ENCODE measurements at places on chromosomes 2 and 18. TPM values are rescaled to one million over a fixed set of nuclear protein-coding genes. Genes with fewer than 3 reads are reported as not detected.

DNA sequence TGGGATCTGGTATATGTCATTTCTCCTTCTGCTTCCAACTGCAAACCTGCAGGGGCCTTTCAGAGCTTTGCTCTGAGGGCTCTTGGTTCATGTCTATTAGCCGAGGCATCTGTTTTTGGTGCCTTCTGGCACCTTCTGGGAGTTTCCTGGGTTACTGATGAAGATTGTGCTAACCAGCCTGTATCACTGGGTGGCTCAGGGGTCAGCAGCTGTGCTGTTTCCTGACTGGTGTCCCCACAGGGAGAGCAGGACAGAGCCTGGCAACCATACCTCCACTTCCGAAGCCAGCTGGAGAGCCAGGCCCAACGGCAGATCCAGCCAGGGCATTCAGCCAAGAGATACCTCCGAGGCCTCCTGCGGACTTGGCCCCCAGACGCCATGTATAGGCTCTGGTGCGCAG lies 17.5 kb downstream of the KIAA2012 start:
- DNase-seq = no peak
- no peaks in the 10 kb centered on the region for H3K36me3 ChIP-seq
- no peak overlapping the region for H3K27ac ChIP-seq
- no peaks in the 10 kb centered on the region for H3K27me3 ChIP-seq
- peaks cover 8% of the 10 kb centered on the region for H3K4me1 ChIP-seq

DNA sequence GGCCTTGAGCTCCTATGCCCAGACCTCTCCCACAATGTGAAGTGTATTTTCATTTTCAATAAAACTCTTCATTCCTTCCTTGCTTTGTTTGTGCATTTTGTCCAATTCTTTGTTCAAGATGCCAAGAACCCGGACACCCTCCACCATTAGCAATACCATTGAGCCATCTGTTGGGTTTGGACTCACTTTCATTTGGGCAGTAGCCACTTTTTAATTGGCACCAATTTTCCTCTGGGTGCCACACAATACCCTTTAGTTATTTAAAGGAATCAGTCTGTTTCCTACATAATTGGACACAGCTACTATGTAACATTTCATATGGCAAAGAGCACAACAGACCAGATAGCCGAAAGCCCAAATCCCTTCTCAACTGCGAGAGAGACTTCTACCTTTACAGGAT lies 22.5 kb upstream of the SLC35G4 start:
- H3K27ac ChIP-seq = no peak overlapping the region
- peaks cover 1% of the 10 kb centered on the region for H3K27me3 ChIP-seq
- DNase-seq = no peak
- H3K36me3 ChIP-seq = peaks cover under 1% of the 10 kb centered on the region
- peaks cover 4% of the 10 kb centered on the region for H3K4me1 ChIP-seq

ANKRD53 gene
- 1.8 TPM for total RNA-seq

UBE2F gene
- total RNA-seq = 61.8 TPM

- no peak for DNase-seq
- no peaks in the 10 kb centered on the region for H3K4me1 ChIP-seq
- peaks cover 42% of the 10 kb centered on the region for H3K27me3 ChIP-seq
- no peak overlapping the region for H3K4me3 ChIP-seq
Observed at GRCh38 chr2:70627211-70627898, 73.7 kb upstream of the TGFA start.

CHRND gene
- not detected for total RNA-seq

GRCh38 chr18:2009942-2010697 lies 561.2 kb downstream of the METTL4 start:
- no peak for DNase-seq
- no peak overlapping the region for H3K4me3 ChIP-seq
- no peaks in the 10 kb centered on the region for H3K36me3 ChIP-seq
- no peak overlapping the region for H3K27ac ChIP-seq
- H3K27me3 ChIP-seq = no peaks in the 10 kb centered on the region
- H3K4me1 ChIP-seq = no peaks in the 10 kb centered on the region

GRCh38 chr2:240239325-240239724 lies 98.9 kb upstream of the OTOS start:
- no peaks in the 10 kb centered on the region for H3K27me3 ChIP-seq
- no peak overlapping the region for H3K27ac ChIP-seq
- H3K36me3 ChIP-seq = no peaks in the 10 kb centered on the region
- peaks cover 36% of the 10 kb centered on the region for H3K4me1 ChIP-seq

GRCh38 chr2:112195167-112195766 lies 57.1 kb downstream of the FBLN7 start:
- no peak overlapping the region for H3K27ac ChIP-seq
- H3K27me3 ChIP-seq = peaks cover 2% of the 10 kb centered on the region
- DNase-seq = no peak
- no peaks in the 10 kb centered on the region for H3K36me3 ChIP-seq

RASGRP3 gene
- total RNA-seq = 3.0 TPM

RAB27B gene
- 0.28 TPM for total RNA-seq

GRCh38 chr2:218395456-218395825 lies 4.2 kb upstream of the CTDSP1 start:
- peak overlapping the region; percentile 83 for H3K27ac ChIP-seq
- no peaks in the 10 kb centered on the region for H3K36me3 ChIP-seq
- H3K27me3 ChIP-seq = no peaks in the 10 kb centered on the region

DNA sequence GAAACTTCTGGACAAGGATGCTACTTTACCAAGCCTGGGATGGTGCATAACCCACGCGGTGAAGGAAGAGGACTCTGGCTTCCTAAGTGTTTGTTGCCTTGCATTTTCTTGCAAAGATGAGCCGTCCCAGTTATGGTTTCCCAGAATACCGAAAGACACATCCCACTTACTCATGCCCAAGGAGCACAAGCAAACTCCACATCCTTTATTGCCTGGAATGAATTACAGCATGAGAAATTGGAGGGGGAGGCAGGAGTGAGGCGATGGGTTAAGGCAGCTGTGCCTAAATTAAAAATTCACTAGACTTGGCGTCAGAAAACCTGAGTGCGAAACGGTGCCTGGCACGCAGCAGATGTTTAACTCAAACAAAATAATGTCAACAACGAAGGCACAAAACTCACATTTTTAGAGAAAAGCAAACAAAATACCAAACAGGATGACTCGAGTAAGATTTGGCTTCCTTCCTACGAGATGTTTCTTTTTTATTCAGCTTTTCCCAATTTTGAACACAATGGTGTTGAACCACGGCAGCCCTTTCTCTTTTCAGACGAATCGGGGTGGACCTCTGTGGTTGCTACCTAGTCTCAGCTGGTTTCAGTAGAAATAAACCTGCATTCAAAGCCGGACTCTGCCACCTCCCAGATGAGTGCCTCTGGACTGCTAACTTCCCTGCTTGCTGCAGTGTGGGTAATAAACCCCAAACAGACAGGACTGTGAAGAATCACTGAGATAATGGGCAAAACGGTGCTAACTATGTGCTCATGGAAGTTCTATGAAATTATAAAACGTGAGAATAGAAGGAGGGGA lies 100.3 kb upstream of the NCK2 start:
- H3K4me1 ChIP-seq = peaks cover 18% of the 10 kb centered on the region
- peak overlapping the region; percentile 13 for H3K4me3 ChIP-seq
- DNase-seq = no peak
- no peak overlapping the region for H3K27ac ChIP-seq
- H3K36me3 ChIP-seq = no peaks in the 10 kb centered on the region
- H3K27me3 ChIP-seq = peaks cover 29% of the 10 kb centered on the region

DNA sequence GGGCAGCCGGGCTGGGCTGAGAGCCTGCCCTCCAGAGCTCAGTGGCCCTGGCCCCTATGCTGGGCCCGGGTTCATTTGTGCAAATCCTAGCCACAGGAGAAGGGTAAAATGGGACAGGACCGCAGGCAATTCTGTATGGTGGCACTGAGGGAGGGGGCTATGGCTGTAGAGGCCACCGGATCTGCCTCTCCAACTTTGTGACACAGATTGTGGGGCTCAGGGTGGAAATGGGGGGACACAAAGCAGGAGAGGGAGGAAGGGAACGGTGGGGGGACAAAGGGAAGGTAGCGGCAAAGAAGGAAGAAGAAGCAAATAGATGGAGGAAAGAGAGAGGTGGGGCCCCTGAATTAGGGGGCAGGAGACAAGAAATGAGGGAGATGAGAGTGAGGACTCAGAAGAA lies 201.1 kb downstream of the SMAD2 start:
- H3K27me3 ChIP-seq = peaks cover 60% of the 10 kb centered on the region
- no peaks in the 10 kb centered on the region for H3K36me3 ChIP-seq
- H3K27ac ChIP-seq = no peak overlapping the region
- DNase-seq = no peak
- H3K4me3 ChIP-seq = no peak overlapping the region
- H3K4me1 ChIP-seq = no peaks in the 10 kb centered on the region

GRCh38 chr18:24078391-24078790 lies 60.5 kb upstream of the CABYR start:
- DNase-seq = no peak
- no peak overlapping the region for H3K4me3 ChIP-seq
- H3K27ac ChIP-seq = no peak overlapping the region

DNA sequence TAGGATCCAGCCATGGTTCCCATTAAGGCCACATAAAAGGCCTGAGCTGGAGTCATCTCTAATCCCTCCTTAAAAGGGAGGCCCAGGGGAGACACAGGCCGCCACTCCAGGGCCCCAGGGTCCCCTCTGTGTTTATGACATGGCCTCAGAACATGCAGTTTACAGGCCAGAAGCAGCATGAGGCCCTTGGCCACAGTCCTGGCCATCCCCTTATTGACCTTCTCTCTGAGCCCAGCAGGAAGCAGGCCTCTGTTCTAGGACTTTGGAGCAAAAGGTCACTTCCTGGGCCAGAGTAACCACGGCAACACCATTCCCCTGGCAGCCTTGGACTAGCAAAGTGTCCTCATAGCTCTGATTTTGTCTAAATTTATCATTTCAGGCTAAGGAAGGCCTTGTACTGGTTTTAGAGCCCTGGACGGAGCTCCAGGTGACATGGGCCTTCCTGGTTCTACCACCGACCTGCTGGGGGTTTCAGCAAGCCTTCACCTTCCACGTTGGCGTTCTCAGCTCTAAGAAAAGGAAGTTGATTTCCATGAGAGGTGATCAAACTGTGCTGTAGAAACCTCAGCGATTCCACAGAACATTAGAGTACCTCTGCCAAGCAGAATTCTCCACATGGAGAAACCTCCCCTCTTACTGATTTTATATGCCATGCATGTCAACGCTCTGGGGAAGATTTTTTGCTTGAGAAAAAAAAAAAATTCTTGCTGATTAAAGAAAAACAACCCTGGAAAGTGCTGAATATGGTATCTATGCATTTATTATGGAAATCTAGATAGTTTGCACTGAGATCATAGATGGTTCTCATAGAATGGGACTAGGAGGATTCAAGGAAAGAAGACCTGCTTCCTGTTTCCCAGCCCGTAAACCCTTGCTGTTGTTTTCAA lies 53.7 kb downstream of the HS1BP3 start:
- H3K4me1 ChIP-seq = peaks cover 59% of the 10 kb centered on the region
- no peaks in the 10 kb centered on the region for H3K27me3 ChIP-seq

RTP5 gene
- total RNA-seq = not detected

DNA sequence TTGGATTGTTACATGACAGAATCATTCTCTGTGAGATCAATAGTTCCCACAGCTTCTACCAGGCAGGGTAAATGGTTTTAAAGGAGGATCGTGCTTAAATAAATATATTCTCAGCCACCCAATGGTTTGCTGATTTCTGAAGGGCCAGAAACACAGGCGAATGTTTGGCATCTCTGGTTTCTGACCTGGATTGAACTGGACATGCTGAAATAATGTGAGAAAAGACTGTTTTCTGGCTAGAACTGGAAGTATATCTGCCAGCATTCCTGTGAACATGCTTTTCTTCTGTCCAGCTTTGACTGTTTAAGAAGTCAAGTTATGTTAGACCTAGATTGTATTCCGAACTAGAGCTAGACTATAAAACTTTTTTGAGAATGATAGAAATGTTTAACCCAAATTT lies 77.1 kb upstream of the COL3A1 start:
- DNase-seq = no peak
- no peaks in the 10 kb centered on the region for H3K27me3 ChIP-seq
- no peaks in the 10 kb centered on the region for H3K36me3 ChIP-seq
- H3K4me1 ChIP-seq = peaks cover 36% of the 10 kb centered on the region
- H3K27ac ChIP-seq = peak overlapping the region; percentile 80

ABCB11 gene
- total RNA-seq = not detected

DNA sequence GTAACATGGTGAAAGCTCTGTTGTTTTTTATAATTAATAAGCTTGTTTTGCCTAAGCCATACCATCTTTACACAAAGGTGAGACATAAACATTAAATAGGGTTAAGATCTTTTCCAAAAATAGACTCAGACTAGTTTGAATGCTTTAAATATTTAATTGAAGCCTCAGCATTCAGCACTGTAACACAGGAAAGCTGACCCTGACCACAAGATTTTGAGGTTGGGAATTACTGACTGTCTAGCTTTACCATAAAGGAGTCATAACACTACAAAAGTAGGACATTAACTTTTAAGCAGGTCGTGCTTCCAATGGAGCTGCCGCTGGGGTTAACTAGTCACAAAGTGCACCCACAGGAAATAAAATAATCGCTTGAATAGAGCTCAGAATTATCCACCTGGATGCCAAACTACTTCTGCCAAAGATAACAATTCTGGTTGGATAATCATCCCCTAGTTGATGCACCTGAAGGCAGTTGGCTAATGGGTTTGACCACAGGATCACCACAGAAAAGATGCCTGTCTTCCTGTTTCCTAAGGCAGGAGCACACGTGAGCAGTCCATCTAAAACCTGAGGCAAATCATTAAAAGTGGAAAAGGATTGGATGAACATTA lies 106.2 kb downstream of the COBLL1 start:
- no peak for DNase-seq
- peak overlapping the region; percentile 8 for H3K27ac ChIP-seq
- H3K36me3 ChIP-seq = no peaks in the 10 kb centered on the region
- no peak overlapping the region for H3K4me3 ChIP-seq
- H3K27me3 ChIP-seq = no peaks in the 10 kb centered on the region

FER1L5 gene
- total RNA-seq = not detected

- H3K27ac ChIP-seq = peak overlapping the region; percentile 30
- peaks cover 15% of the 10 kb centered on the region for H3K4me1 ChIP-seq
- peaks cover 2% of the 10 kb centered on the region for H3K36me3 ChIP-seq
- no peak overlapping the region for H3K4me3 ChIP-seq
- no peak for DNase-seq
- no peaks in the 10 kb centered on the region for H3K27me3 ChIP-seq
Observed at GRCh38 chr2:32832821-32833220, 113.9 kb upstream of the LTBP1 start.

GRCh38 chr2:190180313-190181122 lies 118.0 kb upstream of the MSTN start:
- peak overlapping the region; percentile 55 for H3K27ac ChIP-seq
- H3K4me1 ChIP-seq = peaks cover 9% of the 10 kb centered on the region
- H3K36me3 ChIP-seq = no peaks in the 10 kb centered on the region

- H3K4me3 ChIP-seq = peak overlapping the region; percentile 58
- no peak for DNase-seq
- peak overlapping the region; percentile 51 for H3K27ac ChIP-seq
- peaks cover 42% of the 10 kb centered on the region for H3K4me1 ChIP-seq
Observed at GRCh38 chr2:157876786-157877138, 632 bp upstream of the ACVR1 start.

CROCC2 gene
- total RNA-seq = not detected

- no peak overlapping the region for H3K4me3 ChIP-seq
- peaks cover 14% of the 10 kb centered on the region for H3K4me1 ChIP-seq
- peaks cover 10% of the 10 kb centered on the region for H3K27me3 ChIP-seq
- no peaks in the 10 kb centered on the region for H3K36me3 ChIP-seq
- peak; percentile 83 for DNase-seq
- H3K27ac ChIP-seq = no peak overlapping the region
Observed at GRCh38 chr2:10947005-10947440, 35.3 kb downstream of the KCNF1 start.

Measured in chondrocyte (in vitro differentiated cells).